Activated CD4-positive, CD25-positive, alpha-beta regulatory T cell (primary cell): ENCODE measurements at places on chromosomes 5 and 9.

DNA sequence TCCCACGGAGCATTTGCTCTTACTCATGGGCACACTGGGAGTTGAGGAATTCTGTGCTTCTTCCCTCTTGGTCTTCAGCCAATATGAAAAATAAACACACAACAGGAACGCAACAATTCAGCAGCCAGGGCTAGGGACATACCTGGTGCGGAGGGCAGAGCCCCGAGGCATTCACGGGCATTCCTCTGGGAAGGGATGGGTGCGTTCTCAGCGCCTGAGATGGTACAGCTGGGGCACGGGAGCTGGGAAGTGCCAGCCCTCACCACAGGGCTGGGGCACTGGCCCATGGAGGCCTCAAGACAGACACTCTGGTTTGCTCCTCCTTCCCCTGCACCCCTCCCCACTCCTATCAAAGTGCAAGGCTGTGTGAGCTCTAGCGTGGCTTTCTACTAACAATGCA lies 2.1 kb downstream of the SLC6A3 start:
- no peak for DNase-seq

GRCh38 chr5:116404792-116405191 lies 169.8 kb downstream of the SEMA6A start:
- no peak for DNase-seq

DNA sequence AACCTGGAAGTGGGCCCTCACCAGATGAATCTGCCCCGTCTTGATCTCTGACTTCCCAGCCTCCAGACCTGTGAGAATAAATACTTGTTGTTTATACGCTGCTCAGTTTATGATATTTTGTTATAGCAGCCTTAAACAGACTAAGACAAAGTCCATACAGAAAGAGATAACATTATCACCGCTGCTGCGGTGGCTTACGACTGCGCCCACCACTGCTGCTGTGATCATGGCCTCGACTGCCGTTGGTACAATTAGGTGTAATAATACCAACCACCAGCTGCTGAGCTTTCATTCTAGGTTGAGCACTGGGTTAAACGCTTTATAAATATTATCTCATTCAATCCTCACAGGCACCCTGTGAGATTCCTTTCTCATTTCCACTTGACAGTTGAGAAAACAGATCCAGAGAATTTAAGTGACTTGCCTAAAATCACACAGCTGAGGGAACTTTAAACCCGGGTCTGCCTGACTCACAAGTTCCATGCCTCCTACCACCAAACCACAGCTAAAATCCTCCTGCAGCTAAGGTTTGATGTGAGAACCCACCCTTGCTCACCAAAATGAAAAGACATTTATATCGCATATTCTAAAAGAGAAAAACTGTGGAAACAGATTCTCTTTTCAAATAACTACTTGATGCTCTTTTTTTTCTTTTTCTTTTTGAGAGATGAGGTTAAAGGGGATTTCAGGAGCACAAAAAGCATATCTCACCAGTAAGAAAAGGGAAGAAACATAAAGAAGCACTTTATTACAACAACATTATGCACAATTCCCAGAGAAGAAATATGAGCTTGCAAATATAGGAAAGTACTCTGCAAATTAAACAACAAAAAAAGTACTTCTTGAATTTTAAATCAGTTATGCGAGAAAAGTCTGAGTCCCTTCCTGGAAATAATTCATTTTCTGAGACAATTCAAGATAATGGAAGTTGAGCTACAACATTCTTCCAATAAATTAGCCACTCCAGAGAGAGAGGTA lies 23.9 kb downstream of the GOLM1 start:
- no peak for DNase-seq

DNA sequence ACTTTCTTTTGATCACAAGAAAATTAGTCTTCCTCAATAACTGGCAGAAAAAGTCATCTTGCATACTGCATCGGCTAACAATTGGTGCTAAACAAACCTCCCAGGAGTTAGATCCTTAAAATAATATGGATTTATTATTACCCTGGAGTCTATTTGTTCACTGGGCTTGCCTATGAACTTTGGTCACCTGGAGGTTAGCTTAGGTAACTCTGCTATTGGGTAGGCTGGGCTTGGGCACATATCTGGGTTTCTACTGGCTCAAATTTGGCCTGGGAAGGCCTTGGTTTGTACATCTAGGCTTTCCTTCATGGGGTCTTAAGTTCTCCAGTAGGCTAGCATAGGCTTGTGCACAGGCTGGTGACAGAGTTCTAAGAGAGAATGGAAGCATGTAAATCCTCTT lies 279.9 kb downstream of the RASEF start:
- DNase-seq = no peak

DNA sequence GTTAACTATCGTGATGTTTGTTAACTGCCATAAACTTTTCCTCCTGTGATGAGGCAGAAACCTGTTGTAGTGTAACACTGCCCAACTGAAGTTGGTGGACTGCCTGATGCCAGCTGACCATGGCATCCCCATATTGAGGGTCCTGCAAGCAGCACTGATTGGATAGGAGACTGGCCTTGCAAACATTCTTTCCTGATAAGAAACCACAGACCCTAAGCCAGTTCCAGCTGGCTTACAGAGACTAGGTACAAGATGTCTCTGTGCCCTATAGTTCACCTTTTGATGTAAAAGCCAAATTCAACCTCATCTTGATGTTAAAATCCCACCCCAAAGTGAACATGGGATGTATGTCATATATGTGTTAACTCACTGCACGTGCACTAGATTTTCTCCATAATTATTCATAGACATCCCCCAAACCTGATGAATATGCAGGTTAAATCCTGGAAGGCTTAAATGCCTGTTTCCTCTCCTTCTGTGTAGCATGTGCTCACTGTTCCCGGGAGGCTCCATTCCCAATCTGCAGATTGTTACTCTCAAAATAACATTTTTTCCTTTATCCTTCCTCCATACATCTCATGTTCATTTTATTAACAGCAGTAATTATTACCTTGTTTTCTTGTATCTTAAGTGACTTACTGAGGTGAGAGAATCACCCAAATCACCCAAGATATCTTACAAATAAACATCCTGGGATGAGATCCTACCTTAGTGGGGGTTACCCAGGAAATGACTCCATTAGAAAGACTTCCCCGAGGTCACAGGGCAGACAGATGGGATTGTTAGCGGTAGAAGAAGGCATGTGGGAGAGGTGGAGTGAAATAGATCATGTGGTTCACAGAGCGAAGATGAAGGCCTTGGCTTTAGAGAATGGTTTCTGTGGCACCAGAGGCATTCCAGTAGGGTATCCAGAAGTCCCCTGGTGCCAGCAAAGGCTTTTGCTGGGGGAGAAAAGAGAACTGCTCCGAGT lies 566.7 kb downstream of the CCDC171 start:
- no peak for DNase-seq

GRCh38 chr5:61082516-61083280 lies 79.6 kb downstream of the SMIM15 start:
- no peak for DNase-seq

DNA sequence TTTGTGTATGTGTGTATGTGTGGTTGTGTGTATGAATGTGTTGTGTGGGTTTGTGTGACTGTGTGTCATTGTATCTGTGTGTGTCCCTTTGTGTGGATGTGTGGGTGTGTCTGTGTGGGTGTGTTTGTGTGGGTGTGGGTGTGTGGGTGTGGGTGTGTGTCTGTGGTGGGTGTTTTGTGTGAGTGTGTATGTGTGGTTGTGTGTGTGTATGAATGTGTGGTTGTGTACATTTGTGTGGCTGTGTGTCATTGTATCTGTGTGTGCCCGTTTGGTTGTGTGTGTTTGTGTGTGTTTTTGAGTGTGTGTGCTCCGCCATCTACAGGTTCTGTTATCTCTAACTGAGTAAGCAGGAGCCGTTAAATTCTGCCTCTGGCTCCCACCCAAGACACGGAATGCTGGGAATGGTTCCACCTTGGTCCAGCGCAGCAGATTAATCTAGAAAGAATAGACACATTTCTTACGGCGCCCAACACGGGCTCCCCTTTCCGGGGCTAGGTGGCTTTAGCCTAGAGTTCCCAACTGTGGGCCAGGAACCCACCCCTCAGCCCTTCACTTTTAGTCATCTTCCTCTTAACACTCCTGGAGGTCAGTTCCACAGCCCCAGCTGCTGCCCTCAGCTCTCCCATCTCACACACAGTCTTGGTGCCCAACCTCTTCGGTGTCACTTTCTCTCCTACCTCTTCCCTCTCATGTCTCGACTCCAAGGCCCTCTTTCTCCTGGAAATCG lies 197.1 kb downstream of the TTLL11 start:
- no peak for DNase-seq

DNA sequence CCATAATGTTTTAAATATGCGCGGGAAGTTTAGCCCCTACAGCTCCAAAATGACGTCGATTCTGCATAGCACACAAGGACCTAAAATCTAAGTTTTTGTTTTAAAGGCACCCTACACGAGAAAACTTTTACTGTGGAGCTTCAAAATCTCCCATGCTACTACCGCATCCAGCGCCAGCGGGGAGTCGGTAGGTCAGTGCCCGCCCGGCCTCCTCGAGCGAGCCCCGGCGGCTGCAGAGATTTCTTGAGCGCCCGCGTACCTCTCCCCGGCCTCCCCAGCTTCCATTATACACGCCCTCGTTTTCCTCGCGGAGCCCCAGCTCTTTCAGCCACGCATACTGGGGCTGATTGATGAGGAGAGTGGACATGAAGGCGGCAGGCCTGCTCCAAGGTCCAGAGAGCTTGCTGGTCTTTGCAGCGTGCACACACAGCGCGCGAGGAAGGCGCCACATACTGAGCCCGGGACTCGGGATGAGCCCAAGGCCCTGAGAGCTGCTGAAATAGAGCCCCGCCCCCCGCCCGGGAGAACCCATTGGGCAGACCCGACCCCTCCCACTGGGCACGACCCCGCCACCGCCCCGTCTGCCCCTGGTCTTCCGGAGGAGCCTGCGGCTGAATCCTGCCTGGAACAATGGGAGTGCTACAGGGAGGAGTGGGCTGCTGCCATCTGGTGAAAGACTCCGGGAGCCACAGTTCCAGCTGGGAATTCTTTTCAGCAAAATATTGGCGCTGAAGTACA lies at the start of gene ALDH7A1:
Gene ALDH7A1, minus strand, starts transcription at position 472 of the 738 bp plus-strand sequence. Its CDS starts 21 bp downstream, at position 451.
- no peak for DNase-seq

DNA sequence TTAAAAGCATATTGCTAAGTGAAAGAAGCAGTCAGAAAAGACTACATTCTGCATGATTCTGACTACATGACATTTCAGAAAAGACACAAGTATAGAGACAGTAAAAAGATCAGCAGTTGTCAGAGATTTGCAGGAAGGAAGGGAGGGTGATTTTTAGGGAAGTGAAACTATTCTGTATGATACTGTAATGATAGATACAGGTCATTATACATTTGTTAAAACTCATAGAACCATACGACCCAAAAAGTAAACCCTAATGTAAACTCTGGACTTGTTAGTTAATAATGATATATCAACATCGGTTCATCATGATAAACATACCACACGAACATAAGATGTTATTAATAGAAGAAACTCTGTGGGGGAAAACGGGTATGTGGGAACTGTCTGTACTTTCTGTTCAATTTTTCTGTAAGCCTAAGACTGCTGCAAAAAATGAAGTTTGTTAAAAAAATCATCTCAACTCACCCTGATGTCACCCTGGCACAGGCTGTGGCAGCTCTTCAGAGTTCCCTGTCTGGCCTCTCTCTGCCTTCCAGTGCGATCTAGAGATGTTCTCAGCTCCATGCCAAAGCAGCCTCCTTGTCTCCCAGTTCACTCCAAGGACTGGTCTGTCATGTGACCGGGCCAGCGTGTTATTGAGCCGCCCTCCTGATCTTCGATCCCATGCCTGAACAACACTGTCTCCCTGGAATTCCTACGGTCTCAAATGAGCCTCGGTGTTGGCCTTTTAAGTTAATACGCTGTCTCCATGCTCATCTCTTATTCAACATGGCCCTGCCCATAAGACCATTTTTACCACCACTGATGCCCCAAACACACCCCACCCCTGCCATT lies 35.4 kb downstream of the PRLR start:
- no peak for DNase-seq
